Smooth muscle cell of bladder (primary cell): ENCODE measurements at places on chromosomes 7 and 10. TPM values are rescaled to one million over a fixed set of nuclear protein-coding genes. Genes with fewer than 3 reads are reported as not detected.

The ZNF438 gene
- total RNA-seq = 3.1 and 3.4 TPM in 2 replicates

The CEP55 gene
- total RNA-seq = 3.8 TPM in 2 replicates

The C10orf53 gene
- not detected in 2 replicates for total RNA-seq

The CRYGN gene
- total RNA-seq = 0.14 and 0.74 TPM in 2 replicates

The CHST12 gene
- 2.6 and 7.1 TPM in 2 replicates for total RNA-seq

The HOGA1 gene
- 0.28 and 1.1 TPM in 2 replicates for total RNA-seq

The GCK gene
- total RNA-seq = 1.0 and 1.4 TPM in 2 replicates
